ENCODE measurements at places on chromosomes 5 and 9.

- no peak for DNase-seq
Observed at GRCh38 chr5:9898319-9898718, 268.2 kb upstream of the TAS2R1 start.

- DNase-seq = no peak
Observed at GRCh38 chr9:128124873-128125579, 2.5 kb downstream of the PTGES2 start.

DNA sequence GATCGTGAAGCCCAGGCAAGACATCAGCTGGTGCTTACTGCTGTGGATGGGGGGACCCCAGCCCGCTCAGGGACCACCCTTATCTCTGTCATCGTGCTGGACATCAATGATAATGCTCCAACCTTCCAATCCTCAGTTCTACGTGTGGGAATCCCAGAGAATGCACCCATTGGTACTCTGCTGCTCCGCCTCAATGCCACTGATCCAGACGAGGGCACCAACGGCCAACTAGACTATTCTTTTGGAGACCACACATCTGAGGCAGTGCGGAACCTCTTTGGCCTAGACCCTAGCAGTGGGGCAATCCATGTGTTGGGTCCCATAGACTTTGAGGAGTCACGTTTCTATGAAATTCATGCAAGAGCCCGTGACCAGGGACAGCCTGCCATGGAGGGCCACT is 960 bp downstream of the PCDHGC5 start:
- no peak for DNase-seq

DNA sequence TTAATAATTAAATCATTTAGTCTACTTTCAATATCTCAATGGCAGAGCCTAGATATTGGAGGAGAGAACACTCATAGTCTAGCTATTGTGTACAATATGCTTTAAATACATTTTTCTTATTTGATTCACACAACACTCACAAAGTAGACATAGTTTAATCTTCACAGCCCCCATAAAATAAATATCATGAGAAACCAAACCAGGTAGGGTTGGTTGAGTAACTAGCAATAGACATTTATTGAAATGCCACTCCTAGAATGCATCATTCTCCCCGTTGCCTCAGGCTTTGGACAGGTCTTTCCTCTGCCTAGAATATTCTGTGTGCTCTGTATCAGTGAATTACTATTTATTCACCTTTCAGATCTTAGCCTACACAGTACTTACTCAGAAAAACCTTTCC is 141.9 kb downstream of the CEMIP2 start:
- DNase-seq = no peak

DNA sequence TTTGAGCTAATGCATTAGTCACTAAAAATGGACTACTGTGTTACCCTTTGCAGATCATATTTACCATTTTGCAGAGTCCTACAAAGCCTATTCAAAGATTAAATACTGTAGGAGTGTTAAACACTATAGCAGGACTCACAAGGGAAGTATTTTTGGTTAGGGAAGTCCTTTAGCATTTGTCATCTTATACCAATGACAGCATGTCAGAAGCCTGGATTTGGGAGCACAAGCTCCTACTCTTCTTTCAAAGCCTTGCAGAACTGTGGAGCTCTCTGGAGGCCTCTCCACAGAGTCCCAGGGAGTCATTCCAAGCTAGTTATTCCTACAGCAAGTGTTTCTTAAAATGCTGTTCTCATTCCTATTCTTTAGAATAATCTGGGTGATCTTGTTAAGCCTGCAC is 288.8 kb downstream of the PIK3R1 start:
- no peak for DNase-seq

- no peak for DNase-seq
Observed at GRCh38 chr5:112005623-112005930, 248.6 kb upstream of the NREP start.

GRCh38 chr5:33720176-33720575 is 171.6 kb downstream of the ADAMTS12 start:
- DNase-seq = no peak

- no peak for DNase-seq
Observed at GRCh38 chr9:87497604-87498045, at the start of gene DAPK1. Gene DAPK1 (plus strand): TSS chr9:87497867. CDS start chr9:87499078, 1,211 bp downstream.

DNA sequence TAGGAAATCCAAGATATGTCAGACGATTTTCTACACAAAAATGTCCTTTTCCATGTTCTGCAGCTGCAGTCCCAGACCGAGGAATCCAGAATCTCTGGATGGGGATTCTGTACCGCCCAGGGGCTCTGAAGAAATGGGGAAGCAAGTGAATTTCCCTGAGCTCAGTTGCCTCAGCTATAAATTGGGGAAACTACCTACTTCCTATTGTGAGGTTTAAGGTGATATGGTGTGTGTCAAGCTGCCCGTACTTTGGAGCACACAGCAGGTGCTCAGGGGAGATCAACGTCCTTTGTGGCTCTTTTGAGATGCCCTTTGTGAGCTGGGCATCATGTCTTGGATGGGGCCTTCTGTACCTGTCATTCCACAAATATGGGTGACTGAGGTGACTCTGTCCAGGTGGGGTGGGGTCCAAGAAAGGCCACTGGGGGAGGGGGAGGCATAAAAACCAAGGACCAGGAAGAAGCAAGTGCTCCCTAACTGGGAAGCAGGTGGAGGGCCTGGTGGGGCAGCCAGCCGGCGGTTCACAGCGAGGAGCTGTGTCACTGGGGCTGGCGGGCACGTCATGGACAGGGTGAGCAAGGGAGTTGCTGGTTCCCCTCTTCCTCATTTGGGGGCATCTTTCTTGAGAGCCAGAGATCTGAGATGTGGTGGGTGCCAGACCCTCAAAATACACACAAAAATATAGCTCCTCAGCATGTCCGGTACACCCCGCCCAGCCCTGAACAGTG is 116.0 kb downstream of the CRB2 start:
- DNase-seq = no peak

DNA sequence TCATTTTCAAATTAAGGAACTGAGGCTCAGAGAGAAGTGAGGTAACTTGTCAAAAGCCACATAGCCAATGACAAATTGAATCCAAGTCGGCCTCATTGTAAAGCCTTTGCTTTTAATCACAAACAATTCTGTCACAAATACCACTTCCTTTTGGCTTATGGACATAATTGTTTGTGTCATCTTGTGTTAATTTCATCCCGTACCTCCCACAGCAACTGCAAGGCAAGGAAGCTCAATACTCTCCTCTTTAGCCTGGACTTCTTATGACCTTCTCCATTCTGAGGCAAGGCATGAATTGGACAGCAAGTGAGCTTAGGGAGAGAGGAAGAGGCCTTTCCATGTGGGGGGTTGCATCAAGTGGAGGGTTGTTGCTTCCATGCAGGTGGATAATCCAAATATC is 62.2 kb upstream of the SLC2A8 start:
- no peak for DNase-seq

DNA sequence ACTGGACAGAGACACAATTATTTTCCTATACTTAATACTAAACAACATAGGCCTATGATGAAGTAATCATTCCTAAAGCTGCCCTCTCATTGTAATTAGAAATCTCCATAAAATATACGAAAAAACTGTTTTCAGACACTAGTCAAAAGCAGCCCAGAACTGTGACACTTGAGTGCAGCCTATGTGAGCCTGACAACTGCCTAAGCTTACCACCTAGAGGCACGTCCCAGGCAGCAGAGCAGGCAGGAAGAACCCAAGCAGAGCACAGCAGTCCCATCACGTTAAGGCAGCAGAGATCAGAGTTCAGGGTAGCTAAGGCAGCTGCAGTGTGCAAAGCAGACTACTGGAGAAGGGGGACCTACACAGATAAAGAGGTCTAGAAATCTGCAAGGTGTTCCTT is 46.4 kb downstream of the GOLPH3 start:
- DNase-seq = no peak

DNA sequence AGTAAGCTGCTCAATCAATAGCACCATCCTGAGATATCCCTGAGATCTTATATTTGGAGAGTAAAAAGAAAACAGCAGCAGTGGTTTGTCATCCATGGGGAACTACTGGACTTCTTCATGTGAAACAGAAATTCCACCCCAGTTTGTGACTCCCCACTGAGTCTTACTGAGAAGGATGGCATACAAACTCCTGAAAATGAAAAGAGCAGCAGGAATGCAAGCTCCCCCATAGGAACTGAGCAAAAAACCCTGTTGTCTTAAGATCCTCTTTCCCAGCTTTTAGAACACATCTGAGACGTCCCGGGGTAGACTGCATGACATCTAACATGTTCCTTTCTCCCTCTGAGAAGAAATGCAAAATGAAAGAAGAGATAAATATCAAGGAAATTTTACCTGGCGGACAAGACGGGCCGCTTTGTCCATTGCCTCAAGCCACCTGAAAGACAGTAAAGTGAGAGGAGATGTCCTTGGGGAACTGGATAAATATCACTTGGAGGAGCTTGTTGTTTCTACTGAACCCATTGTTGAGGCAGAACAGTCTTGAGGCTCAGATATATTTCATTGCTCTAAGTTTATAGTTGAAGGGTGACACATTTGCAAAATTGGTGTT is 117.1 kb downstream of the NUDT12 start:
- no peak for DNase-seq

- DNase-seq = no peak
Observed at GRCh38 chr9:21326526-21327139, 8.6 kb downstream of the KLHL9 start.

- DNase-seq = no peak
Observed at GRCh38 chr5:173742432-173742816, 126.0 kb upstream of the BOD1 start.

GRCh38 chr9:127493592-127494303 is 42.4 kb downstream of the LRSAM1 start:
- DNase-seq = no peak

DNA sequence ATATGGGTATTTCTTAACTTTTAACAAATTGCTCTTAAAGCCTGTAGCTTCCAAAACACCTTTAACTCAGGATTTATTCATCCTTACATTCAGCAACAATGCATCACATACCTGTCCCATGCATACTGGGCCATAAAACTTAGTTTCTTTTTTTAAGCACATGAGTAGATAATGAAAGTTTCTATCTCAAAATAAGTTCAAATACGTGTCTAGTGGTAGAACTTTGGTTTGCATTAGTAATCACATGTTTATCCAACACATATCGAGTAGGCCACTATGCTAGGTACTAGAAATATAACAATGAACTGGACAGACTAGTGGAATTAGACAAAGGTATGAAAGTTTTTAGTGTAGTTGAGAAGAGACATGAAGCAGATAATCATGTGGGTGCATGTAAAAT is 99.6 kb downstream of the DOCK2 start:
- no peak for DNase-seq

DNA sequence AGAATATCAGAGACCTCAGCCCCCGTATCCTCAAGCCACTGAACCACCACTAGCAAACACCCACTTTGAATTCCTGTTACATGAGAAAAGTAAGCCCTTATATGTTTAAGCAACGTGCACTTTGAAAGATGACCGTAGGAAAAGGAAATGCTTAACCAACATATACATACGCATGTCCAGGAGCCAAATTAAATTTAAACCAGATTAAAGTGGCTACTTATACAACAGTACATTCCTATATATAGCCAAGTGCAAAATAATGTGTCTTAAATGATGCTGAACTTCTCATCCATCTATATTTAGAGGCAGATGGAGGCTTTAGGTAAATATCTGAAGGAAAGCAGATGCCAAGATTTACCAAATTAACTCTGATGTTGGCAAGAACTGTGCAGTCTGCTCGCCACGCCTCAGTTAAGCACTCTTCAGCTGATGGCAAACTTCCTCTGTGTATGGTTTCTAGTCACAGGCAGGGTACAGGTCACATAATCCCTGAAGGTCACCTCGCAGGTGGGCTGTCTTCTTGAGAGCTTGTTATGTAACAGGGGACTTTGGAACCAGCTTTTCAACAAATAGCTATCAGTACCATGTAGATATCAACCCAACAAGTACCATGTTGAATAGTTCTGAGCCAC is 8.6 kb downstream of the GCNT4 start:
- no peak for DNase-seq

- no peak for DNase-seq
Observed at GRCh38 chr5:83548581-83548980, 77.0 kb downstream of the VCAN start.

DNA sequence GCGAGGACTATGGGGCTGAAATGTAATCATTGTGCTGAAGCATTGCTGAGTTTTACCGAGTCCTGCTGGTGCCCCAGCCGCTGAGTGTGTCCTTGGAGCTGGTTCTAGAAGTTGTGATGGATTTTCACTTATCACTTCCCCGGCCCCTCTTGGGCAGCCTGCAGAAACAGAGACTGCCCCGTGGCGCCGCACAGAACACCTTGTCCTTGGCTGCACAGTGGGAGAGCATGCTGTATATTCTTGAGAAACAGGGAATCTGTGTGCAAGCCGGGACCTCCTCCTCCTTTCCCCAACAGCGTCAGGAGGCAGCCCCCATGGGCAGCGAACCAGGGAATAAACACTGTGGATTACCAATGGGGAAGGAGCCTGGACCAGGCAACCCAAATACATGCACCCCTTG is 90.6 kb upstream of the RUFY1 start:
- DNase-seq = no peak

GRCh38 chr9:111263116-111263515 is 66.9 kb downstream of the OR2K2 start:
- DNase-seq = no peak

- no peak for DNase-seq
Observed at GRCh38 chr9:91174772-91175171, 186.9 kb downstream of the AUH start.

- DNase-seq = no peak
Observed at GRCh38 chr9:133960568-133961129, 31.5 kb downstream of the VAV2 start.

DNA sequence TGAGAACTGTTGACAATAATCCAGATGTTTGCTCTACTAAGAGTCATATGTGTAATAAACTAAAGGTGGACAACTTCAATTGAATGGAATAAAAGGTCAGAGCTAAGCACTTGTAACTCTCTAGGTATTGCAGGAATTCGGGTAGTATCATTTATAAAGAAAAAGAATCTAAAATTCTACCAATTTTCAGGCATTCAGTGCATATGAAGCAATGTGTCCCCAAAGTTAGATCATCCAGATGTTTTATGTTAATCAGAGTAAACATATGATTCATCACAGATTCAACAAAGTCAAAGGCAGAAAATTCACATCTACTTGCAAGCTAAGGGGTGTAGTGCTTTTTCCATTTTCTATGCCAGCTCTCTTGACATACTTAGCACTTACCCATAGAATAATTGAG is 477.1 kb downstream of the PDE4D start:
- DNase-seq = no peak

DNA sequence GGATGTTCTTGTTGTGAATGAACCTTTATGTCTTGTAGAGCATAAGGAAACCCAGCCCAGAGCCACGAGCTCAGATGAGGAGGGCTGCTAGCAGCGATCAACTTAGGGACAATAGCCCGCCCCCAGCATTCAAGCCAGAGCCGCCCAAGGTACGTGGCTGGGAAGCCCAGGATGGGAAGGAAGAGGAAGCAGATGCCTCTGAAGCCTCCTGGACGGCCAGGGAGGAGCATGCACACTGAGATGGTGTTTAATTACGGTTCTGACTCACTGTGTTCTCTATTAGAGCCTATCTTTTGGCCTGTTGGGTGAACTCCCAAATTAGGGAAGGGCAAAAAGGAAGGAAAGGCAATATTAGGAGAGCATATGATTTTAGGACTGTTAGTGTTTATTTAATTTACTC is 75.3 kb downstream of the TJP2 start:
- no peak for DNase-seq
